CD8-positive, alpha-beta memory T cell (primary cell): ENCODE measurements at places on chromosomes 7 and 10.

GRCh38 chr10:131116991-131117375, 194.5 kb downstream of the TCERG1L start:
- no peak for DNase-seq

DNA sequence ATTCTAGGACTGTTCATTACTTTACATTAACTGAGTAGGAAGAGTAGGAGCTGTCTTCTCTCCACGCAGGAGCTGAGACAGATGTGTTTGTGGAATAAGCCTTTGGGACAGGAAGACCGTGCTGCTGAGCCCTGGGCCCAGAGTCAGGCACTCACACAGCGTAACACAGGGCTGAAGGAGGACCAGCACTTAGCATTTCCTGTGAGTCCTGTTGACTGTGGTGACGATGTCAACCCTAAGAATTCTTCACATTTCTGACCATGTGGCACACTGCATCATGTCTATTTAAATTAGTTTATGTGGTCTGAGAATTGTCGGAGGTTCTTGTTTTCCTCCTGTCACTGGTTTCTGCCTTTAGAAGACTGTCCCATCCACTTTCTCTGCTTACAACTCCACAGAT, 117.2 kb downstream of the PIP4K2A start:
- peak; percentile 65 for DNase-seq

DNA sequence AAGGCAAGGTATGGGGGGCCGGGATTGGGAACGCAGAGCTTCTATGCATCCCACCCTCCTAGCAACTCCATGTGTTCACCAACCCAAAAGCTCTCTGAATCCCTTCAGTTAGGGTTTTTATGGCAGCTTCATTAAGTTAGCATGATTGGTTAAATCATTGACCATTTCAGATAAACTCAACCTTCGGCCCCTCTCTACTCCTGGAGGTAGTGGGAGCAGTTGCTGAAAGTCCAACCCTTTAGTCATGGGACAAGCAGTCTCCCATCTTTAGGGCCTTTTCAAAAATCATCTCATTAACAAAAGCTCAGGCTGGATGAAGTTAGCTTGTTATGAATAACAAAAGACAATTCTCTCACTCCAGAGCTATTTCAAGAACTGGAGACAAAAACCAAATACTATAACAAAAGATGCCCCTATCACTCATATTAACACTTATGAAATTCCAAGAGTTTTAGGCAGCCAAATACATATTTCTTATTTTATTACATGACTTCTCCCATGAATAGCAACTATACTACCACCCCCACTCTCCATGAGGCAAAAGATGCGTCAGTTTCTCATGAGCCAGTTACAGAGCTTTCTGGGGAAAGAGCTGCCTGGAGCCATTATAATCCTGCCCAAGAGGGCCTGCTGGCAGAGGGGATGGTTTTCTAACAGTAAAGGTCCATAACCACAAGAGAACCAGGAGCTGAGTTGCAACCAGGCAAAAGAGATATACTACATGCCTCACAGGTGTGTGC, 44.6 kb downstream of the SLC16A12 start:
- DNase-seq, result no peak

GRCh38 chr7:47520406-47520805, 61.5 kb downstream of the TNS3 start:
- no peak for DNase-seq

DNA sequence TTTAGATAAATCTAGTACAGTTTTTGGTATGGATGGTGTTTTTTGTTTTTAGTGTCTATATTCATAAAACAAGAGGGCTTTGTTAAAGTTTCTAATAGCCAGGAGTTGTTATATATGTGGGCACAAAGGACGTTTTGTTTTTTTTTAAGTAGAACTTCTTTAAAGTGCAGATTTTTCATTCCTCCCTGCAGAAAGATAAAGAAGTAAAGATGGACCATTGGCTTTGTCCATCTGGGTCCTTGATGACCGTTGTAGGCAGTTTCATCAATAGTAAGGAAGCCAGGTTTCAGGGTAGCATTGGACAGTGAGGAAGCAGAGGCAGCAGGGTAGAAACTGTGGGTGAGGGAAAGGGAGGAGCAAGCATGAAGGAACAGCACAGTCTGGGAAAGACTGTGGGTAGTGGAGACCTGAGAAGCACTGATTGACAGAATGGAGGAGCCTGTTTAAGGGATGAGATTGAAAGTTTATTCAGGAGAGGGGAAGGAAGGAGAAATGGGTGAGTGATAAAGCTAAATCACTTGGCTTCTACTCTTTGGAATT, 5.3 kb downstream of the CALU start:
- no peak for DNase-seq

- no peak for DNase-seq
These were observed 24.5 kb upstream of the EEPD1 start for GRCh38 chr7:36128448-36129047.

- DNase-seq, result no peak
These were observed 98.7 kb downstream of the TCERG1L start for GRCh38 chr10:131212763-131213325.

DNA sequence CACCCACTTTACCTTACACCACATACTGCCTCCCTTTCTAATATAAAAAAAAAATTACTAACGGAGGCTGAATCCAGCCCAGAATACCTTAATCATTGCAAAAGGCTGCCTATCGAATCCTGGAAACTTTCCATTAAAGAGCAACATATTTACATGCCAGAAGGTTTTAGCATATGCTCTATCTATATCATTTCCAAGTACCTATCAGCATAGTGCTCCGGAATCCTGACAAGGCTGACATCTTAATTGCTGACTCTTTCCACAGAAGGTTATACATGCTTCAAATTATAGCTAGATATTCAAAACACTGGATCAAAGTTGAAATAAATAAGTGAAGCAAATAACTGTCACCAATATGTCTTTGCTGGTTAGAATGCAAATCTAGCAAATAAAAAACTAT, 170.9 kb upstream of the CDK1 start:
- no peak for DNase-seq

GRCh38 chr7:135877805-135878204, 99.4 kb downstream of the MTPN start:
- no peak for DNase-seq

- no peak for DNase-seq
These were observed 264.3 kb downstream of the SEMA3A start for GRCh38 chr7:83930262-83930661.

GRCh38 chr10:132461683-132462231, 64.8 kb downstream of the PWWP2B start:
- DNase-seq, result no peak

GRCh38 chr10:49749144-49749543, 13.0 kb downstream of the OGDHL start:
- DNase-seq, result no peak

GRCh38 chr10:63673246-63673645, 152.0 kb downstream of the REEP3 start:
- no peak for DNase-seq

GRCh38 chr10:34658934-34659333, 156.2 kb downstream of the PARD3 start:
- DNase-seq, result no peak

GRCh38 chr10:125144693-125145623, 15.4 kb downstream of the CTBP2 start:
- DNase-seq, result no peak

- DNase-seq, result peak; percentile 29
These were observed 12.2 kb downstream of the ARPC1B start for GRCh38 chr7:99386584-99387238.

DNA sequence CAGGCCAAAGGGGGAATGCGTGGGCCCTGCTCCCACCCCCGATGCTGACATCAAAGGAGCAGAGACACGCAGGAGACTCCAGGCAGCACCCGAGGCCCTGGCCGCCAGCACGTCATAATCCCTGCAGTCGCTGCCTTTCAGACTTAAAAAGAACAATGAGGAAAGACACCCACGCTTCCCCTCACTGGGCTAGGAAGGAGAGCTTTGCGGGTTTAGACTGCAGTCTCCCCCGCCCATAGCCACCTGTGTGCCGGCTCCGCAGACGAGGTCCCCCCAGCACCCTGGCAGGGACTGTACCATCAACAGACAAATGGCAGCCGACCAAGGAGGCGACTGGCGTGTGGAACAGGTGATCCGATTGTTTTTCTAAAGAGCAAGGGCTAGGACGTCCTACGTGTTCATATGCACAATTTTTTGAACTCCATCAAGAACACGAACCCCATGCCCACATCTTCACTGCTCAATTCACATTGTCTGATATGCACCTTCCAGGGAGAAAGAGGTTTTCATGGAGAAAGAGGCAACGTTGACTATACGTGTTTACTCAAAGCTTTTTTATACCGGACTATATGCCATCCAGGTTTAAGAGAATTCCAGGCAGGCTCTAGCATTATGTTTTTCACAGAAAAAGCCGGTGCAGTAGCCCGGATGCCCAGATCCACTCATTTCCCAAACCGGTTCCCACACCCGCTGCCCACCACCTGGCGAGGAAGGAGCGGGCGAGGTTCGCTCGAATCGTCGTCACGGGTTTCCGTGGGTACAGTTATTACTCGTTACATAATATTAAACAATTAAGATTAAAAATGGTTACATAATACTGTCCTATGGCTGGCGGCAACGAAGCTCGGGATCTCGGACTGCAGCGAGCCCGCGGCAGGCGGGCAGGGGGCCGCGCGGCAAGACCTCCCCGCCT, 1.1 kb downstream of the GRB10 start:
- DNase-seq, result no peak

- no peak for DNase-seq
These were observed 250.0 kb upstream of the KLF6 start for GRCh38 chr10:4034907-4035598.

GRCh38 chr10:70984986-70985722, 96.8 kb upstream of the PCBD1 start:
- no peak for DNase-seq

GRCh38 chr7:4748231-4748681, 27.2 kb upstream of the AP5Z1 start:
- DNase-seq, result no peak
